ENCODE measurements at places on chromosomes 7 and 10.

DNA sequence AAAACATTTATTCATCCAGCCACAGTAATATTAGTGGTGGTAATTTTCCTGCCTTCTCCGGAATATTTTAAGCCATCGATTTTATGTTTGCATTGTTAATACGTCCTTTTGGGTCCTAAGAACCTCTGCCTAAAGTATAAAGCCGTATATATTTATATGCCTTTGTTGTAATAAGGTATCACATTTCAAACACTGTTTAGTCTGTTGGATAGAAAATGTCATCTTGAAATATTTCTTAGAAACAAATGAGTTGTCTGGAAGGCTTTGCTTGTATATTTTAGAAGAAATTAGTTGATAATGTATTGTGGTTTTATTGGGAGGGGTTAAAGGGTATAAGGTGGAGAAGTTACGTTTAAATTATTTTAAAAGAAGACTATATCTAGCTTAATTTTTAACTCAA, 11.1 kb downstream of the PRPF18 start:
- no peak for DNase-seq

GRCh38 chr7:107045195-107045960, 873 bp downstream of the PRKAR2B start:
- no peak for DNase-seq

- DNase-seq = no peak
These were observed 122.7 kb downstream of the CUL2 start for GRCh38 chr10:34967335-34967880.

- no peak for DNase-seq
These were observed 134.4 kb upstream of the LYZL2 start for GRCh38 chr10:30763918-30764317.

- no peak for DNase-seq
These were observed 459.2 kb upstream of the LRRTM3 start for GRCh38 chr10:66466622-66467021.

- no peak for DNase-seq
These were observed 145.4 kb upstream of the ASAH2 start for GRCh38 chr10:50396491-50397311.

GRCh38 chr10:118506671-118507590, 88.5 kb downstream of the PRLHR start:
- no peak for DNase-seq

GRCh38 chr10:551373-552252, 137.9 kb downstream of the DIP2C start:
- DNase-seq = no peak

GRCh38 chr7:50795253-50795652, 12.6 kb upstream of the GRB10 start:
- DNase-seq = no peak

- DNase-seq = no peak
These were observed 46.9 kb upstream of the STK17A start for GRCh38 chr7:43535810-43536585.

DNA sequence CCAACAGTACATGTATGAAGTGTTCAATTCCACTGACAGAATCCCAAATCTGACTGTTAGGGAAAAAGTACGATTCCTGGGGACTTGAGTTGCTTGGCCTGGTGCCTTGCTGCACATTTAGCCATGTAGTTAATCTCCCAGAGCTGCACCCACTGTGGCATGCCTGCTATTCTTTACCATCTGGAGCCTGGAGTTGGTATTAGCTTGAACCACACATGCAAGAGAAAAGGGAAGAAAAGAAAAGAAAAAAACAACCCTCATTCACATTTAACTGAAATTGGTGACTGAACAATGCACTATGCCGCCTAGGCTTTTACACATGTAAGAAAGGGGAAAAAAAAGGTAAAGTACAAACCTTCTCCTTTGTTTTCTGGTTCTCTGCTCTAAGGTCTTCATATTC, 26.1 kb downstream of the SHTN1 start:
- no peak for DNase-seq
